Mammary epithelial cell (primary cell): ENCODE measurements at places on chromosomes 16 and 17.

DNA sequence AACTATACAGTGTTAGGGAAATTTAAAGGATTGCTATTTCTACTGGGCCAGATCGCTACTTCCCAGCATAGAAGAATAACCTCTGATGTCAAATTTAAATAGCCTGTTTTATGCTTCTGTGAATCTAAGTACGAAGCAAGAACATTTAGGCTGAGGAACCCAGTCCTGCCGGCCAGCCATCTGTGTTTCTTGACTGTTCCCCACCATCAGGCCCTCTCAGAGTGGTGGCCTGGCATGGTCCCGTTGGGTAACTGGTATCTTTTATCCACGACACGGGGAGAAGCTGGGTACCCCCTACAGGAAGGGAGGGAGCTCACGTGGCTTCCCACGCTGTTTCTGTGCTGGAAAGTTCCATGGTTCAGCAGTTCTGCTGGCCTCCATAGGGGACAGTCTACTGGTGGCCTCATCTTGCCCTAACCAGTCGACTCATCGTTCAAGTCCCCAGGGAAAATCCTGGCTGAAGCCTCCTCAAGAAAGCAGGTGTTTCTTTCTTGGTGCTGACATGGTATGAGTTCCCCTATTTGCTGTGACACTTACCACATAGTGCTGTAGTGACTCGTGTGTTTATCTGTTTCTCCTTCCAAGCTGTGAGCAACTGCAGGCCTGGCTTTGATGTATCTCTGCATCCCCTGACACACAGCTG, 201.7 kb upstream of the NLRP1 start:
- DNase-seq: peak; percentile 39

DNA sequence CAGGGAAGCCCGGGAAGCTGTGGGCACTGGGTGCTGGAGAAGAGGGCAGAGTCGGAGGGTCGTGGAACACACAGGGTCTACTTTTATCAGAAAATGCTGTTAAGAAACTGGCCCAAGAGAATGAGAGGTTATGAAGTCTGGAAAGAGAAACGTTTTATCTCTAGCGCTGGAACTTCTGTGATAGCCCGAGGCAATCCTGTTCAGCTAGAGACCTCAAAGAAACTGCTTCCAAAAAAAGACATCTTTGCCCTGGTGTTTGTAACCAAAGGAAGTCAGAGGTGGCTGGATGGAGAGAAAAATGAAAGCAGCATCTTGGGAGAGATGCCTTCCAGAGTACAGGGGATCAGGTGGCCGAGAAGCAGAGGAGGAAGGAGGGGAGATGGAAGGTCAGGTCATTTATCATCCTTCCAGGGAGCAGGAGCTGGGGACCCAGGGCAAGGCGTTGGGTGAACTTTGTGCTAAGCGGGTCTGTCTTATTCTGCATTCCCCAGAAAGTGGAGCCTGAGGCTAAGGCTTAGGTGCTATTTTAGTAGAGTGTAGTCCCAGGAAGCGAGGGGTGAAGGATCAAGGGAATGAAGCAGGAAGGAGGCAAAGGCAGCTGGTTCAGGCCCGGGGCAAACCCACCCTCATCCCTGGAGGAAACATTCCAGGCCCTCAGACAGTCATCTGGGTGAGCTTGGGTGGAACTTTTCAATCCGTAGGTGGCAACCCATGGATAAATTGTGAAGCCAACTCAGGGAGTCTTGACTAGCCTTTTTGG, 66.5 kb downstream of the MGAT5B start:
- DNase-seq: no peak

- no peak for DNase-seq
These were observed 21.9 kb upstream of the CAPN15 start for GRCh38 chr16:505479-506245.

GRCh38 chr16:75114946-75115825, 1.4 kb downstream of the LDHD start:
- DNase-seq: no peak

GRCh38 chr17:45114117-45114932, 18.0 kb downstream of the PLCD3 start:
- no peak for DNase-seq

DNA sequence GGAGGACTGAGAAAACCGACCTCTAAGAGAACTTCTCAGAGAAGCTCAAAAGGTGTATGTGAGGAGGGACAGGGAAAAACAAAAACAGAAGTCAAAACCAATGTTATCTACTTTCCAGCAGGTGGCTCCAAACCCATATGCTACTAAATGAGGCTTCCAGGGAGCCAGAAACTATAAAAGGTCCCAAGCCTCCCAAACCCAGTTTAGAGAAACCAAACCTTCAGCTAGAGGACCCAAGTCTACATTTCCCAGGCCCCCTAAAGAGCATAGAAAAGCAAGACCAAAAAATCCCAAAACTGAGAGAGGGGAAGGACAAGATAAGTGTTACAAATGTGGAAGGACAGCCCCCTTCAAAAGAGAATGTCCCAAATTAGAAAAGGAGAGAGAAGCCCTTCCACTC, 3.7 kb downstream of the HPR start:
- DNase-seq: peak; percentile 15

GRCh38 chr17:39107155-39107554, 44.3 kb downstream of the PLXDC1 start:
- no peak for DNase-seq

- DNase-seq: peak; percentile 2
These were observed 66.8 kb downstream of the BCAS3 start for GRCh38 chr17:60744355-60744966.

- no peak for DNase-seq
These were observed 4.7 kb upstream of the FLCN start for GRCh38 chr17:17241656-17242055.
